ENCODE measurements at places on chromosomes 7 and 10.
A peak's percentile ranks its signal among the peaks of the same experiment; 100 is the strongest.

DNA sequence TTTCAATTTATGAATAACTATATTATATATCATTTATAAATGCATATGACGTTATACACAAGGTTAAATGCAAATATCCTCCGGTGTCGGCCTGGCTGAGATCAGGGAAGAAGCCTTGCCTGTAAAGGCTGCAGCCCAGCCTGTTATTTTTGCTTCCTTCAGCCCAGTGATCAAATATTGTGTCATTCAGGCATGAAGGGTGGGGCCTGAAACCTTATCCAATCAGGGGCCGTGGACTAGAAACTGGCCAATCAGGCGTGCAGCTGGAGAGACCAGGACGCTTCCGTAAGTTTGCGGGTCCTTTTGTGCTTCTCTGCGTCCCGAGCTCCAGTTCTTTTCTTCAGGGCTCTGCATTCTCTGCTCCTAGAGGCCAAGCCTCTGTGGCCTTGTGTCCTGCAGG, at the start of gene ZNF722:
Gene ZNF722, plus strand, starts transcription at position 301 of the 400 bp plus-strand sequence. CDS start 113 bp downstream, outside the sequence.
- no peak for DNase-seq

- DNase-seq = no peak
Measured at GRCh38 chr7:64656489-64656888, 9.4 kb upstream of the ZNF107 start.

- DNase-seq = no peak
Measured at GRCh38 chr7:137919987-137920386, 73.2 kb upstream of the DGKI start.

DNA sequence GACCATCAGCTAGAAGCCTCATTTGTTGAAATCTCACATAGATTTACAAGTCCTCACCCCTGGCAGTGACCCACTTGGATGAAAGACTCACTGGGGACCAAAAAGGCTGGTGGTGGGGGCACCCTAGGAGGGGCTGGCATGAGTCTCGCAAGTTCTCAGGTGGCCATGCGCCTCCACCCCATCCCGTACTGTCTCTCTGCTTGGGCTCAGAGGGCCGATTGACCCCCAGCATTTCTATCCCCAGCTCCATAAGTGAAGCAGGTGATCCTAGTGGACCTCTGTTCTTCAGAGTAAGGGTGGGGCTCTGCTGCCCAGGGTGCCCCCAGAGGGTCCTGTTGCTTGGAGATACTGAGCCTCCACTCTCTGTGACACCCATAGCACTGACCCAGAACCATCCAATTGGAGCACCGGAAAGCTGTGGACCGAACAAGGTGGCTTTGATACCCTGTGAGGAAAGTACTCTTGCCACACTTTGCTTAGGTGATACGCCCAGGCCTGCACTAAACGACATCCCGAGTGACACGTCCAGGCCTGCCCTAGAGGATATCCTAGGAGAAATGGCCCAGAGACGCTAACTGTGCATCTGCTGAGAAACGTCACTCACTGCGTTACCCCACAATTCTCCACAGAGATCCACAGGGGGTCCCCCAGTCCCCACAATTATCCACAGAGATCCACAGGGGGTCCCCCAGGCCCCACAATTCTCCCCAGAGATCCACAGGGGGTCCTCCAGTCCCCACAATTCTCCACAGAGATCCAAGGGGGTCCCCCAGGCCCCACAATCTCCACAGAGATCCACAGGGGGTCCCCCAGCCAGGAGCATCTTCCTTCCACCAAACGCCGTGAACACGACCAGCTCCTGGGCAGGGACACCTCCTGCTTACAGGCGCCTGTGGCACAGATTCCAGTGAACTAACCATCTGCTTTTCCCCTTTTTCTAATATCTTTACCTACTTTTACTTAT, 262.9 kb downstream of the PTPRN2 start:
- DNase-seq = no peak

GRCh38 chr7:88020953-88021665, 87.1 kb downstream of the ADAM22 start:
- DNase-seq = no peak

DNA sequence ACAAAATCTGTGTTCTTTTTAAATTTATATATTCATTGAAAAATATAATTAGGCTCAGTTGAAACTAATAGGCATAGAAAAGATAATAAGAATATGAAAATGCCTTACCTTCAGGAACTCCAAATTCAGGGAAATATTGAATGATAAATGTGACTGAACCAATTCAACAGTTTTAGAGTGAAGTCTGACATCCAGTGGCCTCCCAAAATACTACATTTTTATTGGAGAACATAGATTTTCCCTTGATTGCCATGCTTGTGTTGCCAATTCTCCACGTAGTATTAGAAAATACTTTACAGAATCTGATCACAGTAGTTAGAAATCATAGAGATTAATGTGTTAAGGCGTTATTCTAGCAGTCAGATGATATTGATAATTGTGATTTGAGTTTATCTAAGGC, 1246.7 kb downstream of the GATA3 start:
- DNase-seq = no peak

DNA sequence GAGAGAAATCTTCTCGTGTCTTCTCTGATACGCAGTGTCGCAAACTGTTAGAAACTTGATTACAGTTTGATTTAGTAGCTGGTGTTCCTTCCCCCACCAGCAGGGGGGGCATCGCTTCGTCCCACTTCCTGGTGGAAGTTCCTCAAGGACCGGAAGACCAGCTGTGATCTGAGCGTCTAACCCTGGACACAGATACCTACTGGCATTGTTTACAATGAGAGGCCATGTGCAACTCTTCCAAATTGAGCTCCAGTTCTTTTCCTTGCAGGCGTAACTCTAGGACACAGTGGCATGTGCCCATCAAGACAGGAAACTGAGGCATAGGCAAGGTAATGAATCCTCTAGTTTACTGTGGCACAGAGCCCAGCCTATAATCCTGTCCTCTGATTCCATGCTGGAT, 219.0 kb downstream of the CCDC3 start:
- DNase-seq = no peak

DNA sequence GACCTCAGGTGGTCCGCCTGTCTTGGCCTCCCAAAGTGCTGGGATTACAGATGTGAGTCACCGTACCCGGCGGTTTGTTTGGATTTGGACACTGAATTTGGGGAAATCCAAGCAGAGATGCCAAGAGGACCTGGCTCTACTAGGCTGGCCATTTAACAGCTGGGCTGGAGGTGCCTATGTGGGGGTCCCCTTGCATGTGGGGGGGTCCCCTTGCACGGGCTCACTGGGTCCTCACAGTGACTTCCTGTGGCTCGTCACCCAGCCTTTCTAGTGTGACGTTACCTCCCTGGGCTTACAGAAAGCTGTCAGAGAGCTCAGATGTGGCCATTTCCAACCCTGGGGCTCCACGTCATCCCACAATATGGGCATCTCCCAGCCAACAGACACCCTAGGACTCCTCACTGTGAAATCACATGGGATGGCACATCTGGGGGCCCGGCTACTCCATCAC, 49.3 kb upstream of the GNA12 start:
- no peak for DNase-seq

DNA sequence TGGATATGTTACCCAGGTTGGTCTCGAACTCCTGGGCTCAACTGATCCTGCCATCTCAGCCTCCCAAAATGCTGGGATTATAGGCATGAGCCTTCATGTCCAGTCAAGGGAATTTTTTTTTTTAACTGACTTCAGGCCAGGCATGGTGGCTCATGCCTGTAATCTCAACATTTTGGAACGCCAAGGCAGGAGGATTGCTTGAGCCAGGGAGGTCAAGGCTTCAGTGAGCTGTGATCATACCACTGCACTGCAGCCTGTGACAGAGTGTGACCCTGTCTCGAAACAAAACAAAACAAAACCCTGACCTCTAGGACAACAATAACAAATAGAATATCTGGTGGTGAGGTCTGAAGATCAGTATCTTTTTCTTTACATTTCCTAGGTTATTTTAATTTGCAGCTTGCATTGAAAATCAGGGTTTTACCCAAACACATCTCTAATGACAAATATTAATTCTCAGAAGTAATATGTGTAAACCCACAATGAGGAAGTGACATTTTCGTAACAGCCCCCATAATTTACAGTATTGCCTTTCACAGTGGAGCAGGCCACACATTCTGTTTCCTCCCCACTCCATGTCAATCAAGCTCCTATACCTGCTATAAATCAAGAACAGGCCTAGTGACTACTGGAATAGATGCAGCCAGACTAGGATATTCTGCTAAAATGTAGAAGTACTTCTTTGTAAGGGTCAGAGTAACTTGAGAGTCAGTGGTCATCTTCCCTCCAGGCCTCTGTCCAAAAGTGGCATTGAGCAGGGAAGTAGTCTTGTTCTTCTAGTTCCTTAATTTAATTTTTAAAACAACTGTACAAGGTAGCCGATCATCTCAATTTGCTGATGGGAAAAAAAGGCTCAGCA, 43.3 kb upstream of the ECHDC3 start:
- peak; percentile 48 for DNase-seq

DNA sequence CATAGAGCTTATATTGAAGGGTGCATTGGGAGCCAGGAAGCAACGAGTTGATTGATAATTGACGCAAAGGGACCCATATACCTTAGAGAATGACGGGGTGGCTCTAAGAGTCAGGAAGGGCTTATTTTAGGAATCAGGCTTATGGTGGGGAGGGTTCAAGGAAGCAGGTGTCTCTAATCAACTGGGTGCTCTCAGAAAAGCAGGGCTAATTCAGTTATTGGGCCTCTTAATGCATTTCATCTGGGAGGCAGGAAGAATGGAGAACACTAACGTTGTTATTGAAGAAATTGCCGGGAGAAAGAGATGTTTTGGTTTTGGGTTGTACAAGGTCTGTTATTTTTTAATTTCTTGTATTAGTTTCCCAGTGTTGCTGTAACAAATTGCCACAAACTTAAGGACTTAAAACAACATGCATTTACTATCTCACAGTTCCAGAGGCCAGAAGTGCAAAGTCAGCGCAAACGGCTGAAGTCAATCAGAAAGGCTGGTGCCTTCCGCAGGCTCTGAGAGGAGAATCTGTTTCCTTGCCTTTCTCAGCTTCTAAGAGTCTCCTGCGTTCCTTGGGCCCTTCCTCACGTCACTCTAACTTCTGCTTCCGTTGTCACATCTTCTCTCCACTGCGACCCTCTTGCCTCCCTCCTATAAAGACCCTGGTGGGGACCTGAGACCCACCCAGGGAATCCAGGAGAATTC, 328.4 kb upstream of the C7orf33 start:
- DNase-seq = no peak

DNA sequence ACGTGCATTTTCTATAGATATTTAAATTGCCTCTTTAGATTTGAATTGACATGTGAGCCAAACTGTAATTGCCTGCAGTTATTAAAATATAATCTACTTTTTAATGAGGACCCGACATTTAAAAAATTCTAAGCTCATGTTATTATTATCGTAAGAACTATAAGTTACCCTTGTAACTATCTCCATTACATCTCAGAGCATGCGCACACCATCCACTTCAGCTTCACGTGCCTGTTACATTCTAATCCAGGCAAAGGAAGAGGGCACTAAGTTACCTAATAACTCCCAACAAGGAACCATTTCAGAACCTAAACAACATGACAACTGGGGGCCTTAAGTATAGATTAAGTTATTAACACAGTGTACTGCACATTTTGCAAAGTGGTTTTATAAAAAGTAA, 509.0 kb upstream of the DPP6 start:
- DNase-seq = no peak

DNA sequence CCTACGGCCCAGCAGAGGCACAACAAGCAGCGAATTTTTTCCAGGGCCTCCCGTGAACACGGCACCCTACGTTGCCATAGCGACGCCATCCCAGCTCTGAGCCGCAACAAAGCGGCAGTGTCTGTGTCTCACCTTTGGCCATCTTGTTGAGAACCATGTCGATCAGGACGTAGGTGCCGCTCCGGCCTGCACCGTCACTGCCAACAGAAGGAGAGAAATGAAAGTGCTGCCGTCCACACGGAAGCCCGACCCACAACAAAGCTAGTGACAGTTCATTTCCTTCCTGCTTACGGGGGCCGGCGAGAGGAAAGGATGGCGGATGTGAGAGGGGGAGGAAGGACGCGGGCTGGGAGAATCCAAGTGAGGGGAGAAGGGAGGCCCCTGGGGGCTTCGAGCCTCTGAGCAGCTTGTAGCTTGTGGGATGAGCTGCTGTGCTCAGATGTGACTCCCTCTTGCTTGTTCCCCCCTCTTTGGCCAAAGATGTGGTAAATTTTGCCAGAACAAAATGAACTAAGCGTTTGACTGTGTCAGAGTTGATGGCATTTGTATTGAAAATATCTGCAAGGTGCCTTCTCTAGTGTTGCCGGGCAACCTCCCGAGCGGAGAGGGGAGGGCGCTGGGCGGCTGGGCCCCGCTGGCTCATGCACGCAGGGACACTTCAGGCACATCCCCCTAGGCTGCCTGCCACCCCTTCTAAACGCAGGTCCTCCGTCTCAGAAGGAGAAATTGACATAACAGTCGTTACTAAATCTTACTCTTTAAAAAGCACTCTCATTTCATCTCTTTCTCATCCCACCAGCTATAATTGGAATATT, 232.2 kb downstream of the DNAJB6 start:
- peak; percentile 38 for DNase-seq

- no peak for DNase-seq
Measured at GRCh38 chr10:83915801-83916200, 223.5 kb upstream of the GHITM start.

- DNase-seq = no peak
Measured at GRCh38 chr7:66502230-66503035, 126.2 kb upstream of the KCTD7 start.

- no peak for DNase-seq
Measured at GRCh38 chr10:112713411-112713810, 236.6 kb upstream of the TCF7L2 start.

GRCh38 chr10:47160261-47160908, 139.6 kb upstream of the GDF10 start:
- DNase-seq = no peak

GRCh38 chr7:70763961-70764691, 367.8 kb upstream of the GALNT17 start:
- DNase-seq = peak; percentile 49

GRCh38 chr10:5373307-5373706, 8.5 kb downstream of the UCN3 start:
- no peak for DNase-seq

DNA sequence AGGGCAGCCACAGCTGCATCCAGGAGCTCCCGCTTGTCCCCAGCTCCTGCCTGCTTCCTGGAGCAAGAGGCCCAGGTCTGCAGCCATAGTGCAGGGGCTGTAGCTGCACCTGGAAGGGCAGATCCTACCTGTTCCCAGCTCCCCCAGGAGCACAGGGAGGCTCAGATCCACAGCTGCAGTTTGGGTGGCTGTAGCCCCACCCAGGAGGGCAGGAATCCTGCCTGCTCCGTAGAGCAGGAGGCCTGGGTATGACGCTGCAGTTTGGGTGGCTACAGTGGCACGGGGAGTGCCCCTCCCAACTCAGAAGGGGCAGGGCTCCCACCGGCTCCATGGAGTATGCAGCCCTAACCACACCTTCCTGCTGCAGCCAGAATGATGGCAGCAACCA, 26.7 kb upstream of the CDCA7L start:
- DNase-seq = no peak

- no peak for DNase-seq
Measured at GRCh38 chr7:127903892-127904669, 127.2 kb downstream of the LRRC4 start.

- DNase-seq = no peak
Measured at GRCh38 chr7:82562716-82563404, 119.3 kb upstream of the CACNA2D1 start.

DNA sequence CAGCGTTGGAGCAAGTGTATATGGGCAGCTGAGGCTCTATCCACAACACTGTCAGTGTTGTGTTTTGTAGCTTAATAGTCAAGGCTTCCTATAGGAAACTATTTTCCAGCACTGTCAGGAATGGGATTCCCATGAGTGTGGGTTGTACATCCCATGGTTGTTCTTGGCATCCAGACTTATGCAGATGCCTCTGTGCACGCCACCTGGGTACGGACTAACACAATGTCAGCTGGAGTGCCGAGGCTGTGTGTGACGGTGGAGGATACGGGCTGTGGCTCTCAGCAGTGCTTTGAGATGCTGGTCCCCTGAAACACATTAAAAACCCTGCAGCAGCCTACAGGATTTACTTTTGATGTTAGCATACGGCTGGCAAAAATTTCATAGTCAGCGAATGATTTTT, 350.0 kb downstream of the ACTR3B start:
- DNase-seq = no peak

Measured in GM12892 (cell line).